ENCODE measurements at places on chromosomes 6 and 20.

DNA sequence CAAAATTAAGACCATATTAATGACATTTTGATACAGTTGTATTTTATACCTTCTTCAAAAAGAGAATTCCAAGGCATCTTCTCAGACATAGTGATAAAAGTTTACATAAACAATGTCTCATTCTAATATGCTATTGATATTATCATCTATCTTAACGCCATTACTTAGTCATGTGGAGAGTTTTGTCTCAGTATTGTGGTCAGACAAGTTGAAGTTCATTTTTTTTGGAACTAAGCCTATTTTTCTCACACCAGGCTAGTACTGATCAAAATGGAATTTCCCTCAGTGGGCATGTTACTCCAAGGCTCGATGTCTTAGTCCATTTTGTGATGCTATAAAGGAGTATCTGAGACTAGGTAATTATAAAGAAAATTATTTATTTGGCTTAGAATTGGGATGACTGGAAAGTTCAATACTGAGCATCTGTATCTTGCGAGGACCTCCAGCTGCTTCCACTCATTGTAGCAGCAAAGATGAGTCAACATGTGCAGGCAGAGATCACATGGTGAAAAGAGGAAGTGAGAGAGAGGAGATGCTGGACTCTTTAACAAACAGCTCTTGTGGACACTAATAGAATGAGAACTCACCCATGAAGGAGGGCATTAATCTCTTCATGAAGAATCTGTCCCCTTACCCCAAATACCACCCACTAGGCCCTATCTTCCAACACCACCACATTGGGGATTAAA is 825.5 kb upstream of the MANEA start:
- no peak for DNase-seq

GRCh38 chr6:96236471-96236870 is 220.7 kb downstream of the FUT9 start:
- DNase-seq, result no peak

DNA sequence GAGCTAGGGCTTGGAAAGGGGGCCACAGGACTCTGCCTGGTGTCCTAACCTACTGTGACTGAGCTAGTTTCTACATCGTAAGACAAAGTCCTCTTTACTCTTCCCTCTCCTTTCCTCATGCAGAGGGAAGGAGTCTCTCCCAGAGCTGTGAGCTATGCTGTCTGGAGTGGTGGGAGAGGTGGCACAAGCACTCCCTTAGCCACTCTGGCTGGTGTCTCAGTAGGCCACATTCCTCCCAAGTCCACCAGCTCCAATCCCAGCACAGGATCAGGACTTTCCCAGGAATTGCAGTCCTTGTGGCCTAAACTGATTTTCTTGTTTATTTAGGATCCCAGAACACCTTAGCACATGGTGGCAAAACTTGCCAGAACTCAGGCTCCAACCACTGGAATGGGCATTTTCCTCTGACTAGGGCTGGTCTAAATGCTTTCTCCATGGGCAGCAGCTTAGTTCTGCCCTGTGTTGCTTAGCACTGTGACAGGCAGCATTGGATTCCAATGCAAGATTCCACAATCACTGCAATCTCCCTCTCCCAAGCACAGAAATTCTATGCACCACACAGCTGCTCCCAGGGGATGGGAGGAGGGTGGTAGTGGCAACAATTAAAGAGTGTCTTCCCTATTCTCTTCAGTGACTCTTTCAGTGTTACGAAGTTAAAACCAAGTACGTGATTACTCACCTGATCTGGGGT is 733.3 kb downstream of the HACE1 start:
- no peak for DNase-seq

DNA sequence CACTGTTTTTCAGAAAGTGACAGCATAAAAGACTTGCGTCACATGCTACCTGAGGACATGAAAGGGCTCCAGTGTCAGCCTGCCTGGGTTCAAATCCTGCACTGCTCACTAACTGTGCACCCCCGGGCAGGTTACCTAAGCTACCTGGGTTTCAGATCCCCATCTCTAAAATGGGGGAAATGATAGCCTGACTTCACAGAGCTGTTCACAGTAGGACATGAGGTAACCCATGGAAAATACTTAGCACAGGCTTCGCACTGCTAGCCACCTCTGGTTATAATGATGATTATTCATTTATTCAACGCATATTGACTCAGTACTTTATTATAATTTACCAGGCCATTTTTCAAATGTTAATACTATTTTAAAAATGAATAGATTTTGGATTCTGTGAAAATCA is 23.0 kb downstream of the TBC1D7 start:
- DNase-seq, result no peak

DNA sequence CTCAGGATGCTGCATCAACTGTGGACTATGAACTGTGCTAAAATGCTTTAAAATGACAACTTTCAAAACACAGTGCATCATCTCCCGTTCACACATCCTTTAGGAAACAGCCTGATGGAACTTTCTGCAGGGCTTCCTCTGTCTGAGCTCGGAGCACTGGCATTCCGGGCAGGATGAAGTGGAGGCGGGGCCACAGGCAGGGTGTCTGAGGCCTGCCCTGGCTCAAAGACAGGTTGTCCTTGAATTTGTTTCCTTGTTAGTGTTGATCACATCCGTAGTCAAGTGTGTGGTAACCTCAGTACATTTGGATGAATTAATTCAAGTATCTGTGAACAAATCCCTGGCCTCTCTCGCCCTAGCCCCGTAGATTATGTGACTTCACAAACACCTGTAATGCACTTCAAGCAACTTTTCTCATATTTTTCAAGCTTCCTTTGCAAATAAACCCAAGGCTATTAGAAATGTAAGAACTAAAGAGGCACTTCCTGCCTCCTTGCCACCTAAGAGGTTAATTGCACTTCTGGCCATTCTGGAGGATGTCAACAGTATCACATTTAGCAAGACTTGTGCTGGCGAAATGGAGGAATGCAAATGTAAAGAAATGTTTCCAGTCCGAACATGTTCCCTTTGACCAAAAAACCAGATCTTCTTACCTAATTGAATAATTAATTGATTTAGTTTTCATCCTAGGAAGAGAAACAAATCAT is 3.1 kb downstream of the CD93 start:
- DNase-seq, result no peak

GRCh38 chr20:11260611-11261010 is 586.8 kb upstream of the JAG1 start:
- DNase-seq, result no peak

- no peak for DNase-seq
These were observed 694.4 kb upstream of the CITED2 start for GRCh38 chr6:140068801-140069200.

- peak; percentile 19 for DNase-seq
These were observed 16.2 kb downstream of the GABRR2 start for GRCh38 chr6:89298680-89299465.

DNA sequence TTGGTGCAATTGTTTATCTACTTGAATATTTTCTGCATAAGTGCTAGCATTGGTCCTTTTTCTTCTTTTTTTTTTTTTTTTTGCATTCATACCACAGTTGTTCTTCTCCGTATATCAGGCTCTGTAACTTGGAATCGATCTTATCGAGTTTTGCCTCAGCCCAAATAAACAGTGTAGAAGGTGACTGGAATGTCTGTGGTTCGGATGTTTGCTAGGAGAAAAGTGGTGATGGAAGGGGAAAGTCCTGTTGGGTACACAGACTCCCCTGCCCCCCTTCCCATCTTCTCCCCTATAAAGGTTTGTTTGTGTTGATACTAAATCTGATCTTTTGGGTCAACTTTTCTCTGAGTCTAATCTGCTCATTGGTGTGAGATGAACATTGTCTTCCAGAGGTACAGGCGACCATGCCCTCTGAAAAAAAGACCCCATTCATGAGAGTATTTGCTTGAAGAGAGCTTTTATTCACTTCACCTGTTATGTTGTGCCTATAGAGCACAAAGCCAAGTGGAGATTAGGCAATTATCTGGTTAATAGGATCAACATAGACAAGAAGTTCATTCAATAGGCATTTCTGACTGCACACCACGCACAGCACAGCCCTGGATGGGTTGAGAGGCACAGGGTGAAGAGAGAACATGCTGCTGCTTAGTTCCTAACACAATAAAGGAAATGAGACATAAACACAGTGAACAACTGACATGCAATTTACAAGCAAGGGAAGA is 620.0 kb downstream of the PKHD1 start:
- no peak for DNase-seq

- DNase-seq, result no peak
These were observed 337.7 kb upstream of the PRND start for GRCh38 chr20:4383961-4384360.

DNA sequence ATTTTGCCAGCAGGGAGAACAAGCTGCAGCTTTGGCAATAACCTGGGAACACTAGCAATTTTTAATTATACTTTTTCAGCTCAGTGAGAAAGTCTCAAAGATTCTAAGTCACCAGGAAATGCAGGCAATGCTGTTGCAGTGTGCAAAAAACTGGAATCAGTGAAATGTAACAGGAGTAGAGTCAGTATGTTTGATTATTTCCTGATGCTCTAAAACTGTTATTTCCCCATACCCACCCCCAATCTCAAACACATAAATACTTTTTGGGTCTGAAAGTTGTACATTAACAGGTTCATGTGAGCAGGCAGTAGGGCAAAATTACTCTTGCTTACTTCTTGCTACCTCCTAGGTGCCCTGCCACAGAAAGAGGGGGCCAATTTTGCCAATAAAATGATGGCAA is 65.4 kb upstream of the BEND6 start:
- DNase-seq, result no peak

- DNase-seq, result no peak
These were observed 84.1 kb upstream of the SIRPA start for GRCh38 chr20:1810926-1811620.

- DNase-seq, result no peak
These were observed 48.3 kb downstream of the ADGRF1 start for GRCh38 chr6:46993846-46994245.

DNA sequence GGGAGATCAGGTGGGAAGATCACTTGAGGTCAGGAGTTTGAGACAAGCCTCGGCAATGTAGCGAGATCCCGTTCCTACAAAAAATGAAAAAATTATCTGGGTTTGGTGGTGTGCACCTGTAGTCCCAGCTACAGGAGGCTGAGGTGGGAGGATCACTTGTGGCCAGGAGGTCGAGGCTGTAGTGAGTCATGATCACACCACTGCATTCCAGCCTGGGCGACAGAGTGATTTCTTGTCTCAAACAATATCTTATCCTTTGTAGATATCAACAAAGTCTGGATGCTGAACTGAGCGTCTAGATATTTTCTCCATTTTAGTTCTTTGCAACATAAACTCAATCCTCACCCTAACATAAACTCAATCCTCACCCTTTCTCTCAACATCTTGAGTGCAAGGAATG is 197.6 kb downstream of the DTNBP1 start:
- DNase-seq, result no peak

GRCh38 chr20:64261138-64261537 is 5.6 kb downstream of the PCMTD2 start:
- DNase-seq, result no peak

DNA sequence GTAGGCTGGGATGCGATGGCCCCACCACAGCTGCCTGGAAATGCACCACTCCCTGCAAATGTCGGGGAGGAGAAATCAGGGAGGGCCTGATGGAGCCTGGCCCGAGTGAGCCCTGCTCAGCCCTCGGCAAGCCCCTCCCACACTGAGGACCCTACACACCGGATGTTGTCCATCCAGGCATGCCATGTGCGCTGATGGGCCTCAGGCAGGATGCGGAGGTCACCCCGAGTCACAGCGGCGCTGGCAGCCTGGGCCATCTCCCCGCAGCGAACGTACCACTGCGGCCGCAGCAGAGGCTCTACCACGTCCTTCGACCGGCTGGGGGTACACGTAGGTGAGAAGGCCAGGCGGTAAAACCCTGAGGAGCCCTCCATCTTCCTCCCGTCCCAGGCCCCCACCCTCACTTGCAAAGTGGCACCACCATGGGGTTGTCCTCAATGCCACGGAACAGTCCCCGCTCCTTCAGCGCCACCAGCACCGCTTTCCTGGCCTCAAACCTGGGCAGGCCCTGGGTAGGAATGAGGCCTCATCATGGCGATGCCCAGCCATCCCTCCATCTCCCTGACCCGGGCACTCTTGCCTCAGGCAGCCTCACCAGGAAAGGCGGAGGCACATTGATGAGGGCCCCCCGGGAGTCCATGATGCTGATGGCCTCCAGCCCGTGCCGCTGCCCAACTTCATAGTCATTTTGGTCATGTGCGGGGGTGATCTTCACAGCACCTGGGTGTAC is 5.2 kb upstream of the VWA7 start:
- no peak for DNase-seq

DNA sequence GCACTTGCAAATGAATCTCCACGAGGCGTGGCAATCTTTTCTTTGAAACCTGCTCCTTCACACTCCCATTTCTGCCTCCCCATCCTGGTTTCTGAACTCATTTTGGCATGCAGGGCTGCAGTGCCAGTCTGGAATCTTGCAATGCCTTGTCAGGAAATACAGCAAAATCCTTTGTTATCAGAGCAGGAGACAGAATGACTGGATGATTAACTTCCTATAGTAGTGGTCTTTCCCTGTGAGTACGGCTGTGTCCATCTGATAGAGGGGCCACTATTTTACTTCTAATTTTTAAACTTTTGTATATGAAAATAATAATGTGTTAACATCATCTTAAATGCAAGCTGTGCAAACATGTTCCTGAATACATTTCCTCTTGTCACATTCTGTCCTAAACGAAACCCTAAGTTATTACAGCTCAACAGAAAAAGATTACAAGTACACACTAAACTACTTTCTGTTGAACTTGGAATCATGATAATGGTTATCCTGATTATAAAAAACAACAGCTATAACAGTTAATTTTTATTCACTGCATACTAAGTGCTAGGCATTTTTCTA is 140.2 kb downstream of the KIF13A start:
- no peak for DNase-seq

DNA sequence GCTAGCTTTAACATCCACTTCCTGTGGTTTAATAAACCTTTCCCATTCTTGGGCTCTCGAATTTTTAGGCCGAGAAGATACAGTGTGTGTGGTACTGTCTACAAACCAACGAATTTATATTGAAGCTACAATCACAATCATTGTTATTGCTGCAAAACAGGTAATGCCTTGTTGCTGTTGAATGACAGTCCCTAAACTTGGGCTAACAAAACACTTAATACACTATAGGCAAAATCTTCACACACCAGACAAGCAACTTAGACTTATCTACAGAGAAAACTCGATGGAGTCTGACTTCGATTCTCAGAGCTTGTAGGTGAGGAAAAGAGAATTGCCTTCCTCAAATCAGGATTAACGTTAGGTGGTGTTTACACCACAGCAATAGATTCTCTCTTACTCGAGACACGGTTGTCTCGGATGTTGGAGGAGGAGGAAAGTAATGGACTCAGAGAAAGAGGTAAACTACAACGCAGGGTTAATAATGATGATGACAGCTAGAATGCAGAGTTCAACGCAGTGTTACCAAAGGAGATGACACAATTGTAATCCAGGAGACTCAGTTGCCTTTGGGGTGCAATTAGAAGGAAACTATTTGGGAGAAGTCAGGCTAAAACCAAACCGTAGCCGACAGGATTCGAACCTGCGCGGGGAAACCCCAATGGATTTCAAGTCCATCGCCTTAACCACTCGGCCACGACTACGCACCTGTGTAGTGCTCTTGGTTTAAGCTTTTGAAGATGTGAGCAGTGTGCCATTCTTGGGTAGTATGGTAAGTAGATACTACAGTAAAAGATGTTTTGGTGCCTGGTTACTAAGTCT is 32.5 kb upstream of the ZNF184 start:
- peak; percentile 87 for DNase-seq

DNA sequence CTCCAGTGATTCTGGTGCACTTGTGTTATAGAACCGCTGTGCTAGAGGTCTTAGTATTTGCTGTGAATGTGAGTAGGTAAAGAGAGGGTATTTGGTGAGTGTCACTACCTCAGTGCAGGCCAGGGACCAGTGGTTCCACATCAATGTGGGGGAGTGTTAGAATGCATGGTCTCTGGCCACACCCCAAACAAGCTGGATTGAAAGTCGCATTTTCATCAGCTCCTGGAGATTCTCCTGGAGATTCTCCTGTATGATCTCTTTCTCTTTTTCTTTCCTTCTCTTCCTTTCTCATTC is 26.8 kb upstream of the BCAS1 start:
- no peak for DNase-seq
